Neuronal stem cell (in vitro differentiated cells): ENCODE measurements at places on chromosomes 6 and 20.

- no peak for DNase-seq
- H3K4me3 ChIP-seq: no peak overlapping the region
- peaks cover 7% of the 10 kb centered on the region for H3K4me1 ChIP-seq
- no peaks in the 10 kb centered on the region for H3K36me3 ChIP-seq
Observed at GRCh38 chr6:43814865-43815264, 44.9 kb downstream of the VEGFA start.

- DNase-seq: no peak
- H3K36me3 ChIP-seq: no peaks in the 10 kb centered on the region
- H3K27me3 ChIP-seq: no peaks in the 10 kb centered on the region
- H3K4me3 ChIP-seq: no peak overlapping the region
- H3K4me1 ChIP-seq: peaks cover 8% of the 10 kb centered on the region
Observed at GRCh38 chr20:45920462-45921336, 8.7 kb upstream of the PLTP start.

DNA sequence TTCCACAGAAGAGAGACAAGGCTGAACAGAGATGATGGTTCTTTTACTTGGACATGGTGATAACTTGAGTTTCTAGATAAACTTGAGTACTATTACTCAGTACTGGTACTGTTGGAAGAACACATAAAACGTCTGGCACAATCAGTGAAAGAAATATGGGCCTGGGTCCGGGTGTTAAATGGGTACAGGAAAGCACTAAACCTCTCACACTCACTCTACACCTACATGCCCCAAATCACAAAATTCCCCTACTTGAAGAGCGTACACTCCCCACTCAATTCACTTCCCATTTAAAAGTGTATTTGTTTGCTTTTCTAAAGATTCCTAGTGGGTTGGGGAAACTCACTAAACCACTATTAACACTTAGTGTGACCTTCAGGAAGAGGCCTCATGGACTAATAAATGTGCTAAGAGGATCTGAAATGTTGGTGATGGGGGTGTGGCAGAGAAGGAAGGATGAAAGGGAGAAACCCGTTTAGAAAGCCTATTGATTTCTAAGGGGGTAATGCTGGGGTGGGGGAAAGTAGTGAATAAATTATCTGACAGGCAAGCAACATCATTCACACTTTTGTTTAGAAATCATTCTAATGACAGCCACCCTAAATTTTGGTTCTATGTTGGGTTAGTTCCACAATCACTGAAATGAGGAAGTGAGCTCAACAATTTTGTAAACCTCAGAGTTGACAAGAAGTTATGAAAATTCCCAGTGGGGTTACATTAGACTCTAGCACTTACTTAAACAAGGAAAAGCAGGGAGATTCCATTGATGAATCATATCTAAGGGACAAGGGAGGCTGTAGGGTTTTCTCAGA lies 222.6 kb upstream of the MARCKS start:
- no peaks in the 10 kb centered on the region for H3K27me3 ChIP-seq
- H3K4me3 ChIP-seq: no peak overlapping the region
- H3K4me1 ChIP-seq: peaks cover 8% of the 10 kb centered on the region
- H3K27ac ChIP-seq: no peak overlapping the region
- DNase-seq: no peak

GRCh38 chr6:32177183-32177787 lies 920 bp upstream of the RNF5 start:
- H3K4me3 ChIP-seq: peak overlapping the region; percentile 72
- H3K4me1 ChIP-seq: peaks cover 9% of the 10 kb centered on the region
- H3K36me3 ChIP-seq: peaks cover 12% of the 10 kb centered on the region
- no peak for DNase-seq

DNA sequence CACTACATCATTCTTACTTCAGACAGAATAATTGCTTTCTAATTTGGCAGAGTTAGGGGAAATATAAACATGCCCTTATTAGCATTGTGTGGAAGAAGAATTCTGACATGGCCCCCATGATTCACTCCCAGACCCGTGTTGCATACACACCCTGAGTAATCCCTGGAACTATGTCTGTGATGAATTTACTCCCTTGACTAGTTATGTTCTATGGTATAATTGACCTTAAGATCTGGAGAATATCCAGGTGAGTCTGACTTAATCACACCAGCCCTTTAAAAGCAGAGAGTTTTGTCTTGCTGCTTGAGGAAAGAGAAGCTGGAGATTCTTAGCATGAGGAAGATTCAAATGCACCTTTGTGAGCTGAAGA lies 262.9 kb downstream of the SOX4 start:
- H3K27ac ChIP-seq: no peak overlapping the region
- no peaks in the 10 kb centered on the region for H3K27me3 ChIP-seq
- no peak for DNase-seq
- no peaks in the 10 kb centered on the region for H3K4me1 ChIP-seq

- no peaks in the 10 kb centered on the region for H3K36me3 ChIP-seq
- peaks cover 23% of the 10 kb centered on the region for H3K4me1 ChIP-seq
- H3K27ac ChIP-seq: peak overlapping the region; percentile 4
- DNase-seq: no peak
Observed at GRCh38 chr20:48789781-48790472, 37.9 kb downstream of the PREX1 start.

GRCh38 chr6:93164781-93165180 lies 254.6 kb downstream of the EPHA7 start:
- no peak overlapping the region for H3K27ac ChIP-seq
- H3K36me3 ChIP-seq: no peaks in the 10 kb centered on the region
- no peak for DNase-seq
- H3K4me1 ChIP-seq: no peaks in the 10 kb centered on the region
- H3K27me3 ChIP-seq: no peaks in the 10 kb centered on the region

DNA sequence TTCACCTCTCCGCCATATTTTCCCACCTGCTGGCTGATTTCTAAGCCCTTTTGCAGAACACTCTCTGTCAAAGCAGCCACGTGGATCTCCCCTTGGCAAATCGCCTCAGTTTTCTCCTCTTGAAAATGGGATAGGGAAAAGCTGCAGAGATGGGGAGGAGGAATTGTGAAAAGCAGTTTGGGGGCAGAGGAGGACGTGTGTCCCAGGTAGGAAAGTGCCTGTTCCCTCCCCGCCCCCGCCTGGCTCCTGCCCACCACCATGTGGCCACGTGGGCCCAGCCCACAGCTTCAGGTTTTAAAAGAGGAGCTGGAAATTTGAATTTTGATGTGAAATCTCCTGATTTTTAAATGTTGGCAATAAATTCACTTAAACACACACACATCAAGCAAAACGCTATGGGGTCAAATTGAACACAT lies 3.6 kb upstream of the CEBPB start:
- no peak overlapping the region for H3K4me3 ChIP-seq
- DNase-seq: no peak
- H3K36me3 ChIP-seq: no peaks in the 10 kb centered on the region
- H3K27me3 ChIP-seq: no peaks in the 10 kb centered on the region

DNA sequence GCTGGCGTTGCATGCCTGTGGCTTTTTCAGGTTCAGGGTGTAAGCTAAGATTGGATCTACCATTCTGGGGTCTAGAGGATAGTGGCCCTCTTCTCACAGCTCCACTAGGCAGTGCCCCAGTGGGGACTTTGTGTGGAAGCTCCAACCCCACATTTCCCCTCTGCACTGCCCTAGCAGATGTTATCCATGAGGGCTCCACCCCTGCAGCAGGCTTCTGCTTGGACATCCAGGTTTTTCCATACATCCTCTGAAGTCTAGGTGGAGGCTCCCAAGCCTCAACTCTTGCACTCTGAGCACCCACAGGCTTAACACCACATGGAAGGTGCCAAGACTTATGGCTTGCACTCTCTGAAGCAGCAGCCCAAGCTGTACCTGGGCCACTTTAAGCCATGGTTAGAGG lies 76.6 kb upstream of the PRND start:
- no peak for DNase-seq
- no peaks in the 10 kb centered on the region for H3K4me1 ChIP-seq
- no peaks in the 10 kb centered on the region for H3K27me3 ChIP-seq
- no peak overlapping the region for H3K4me3 ChIP-seq
- H3K27ac ChIP-seq: no peak overlapping the region
- H3K36me3 ChIP-seq: no peaks in the 10 kb centered on the region

- no peak for DNase-seq
- peaks cover 25% of the 10 kb centered on the region for H3K36me3 ChIP-seq
- H3K27me3 ChIP-seq: no peaks in the 10 kb centered on the region
- H3K4me3 ChIP-seq: no peak overlapping the region
Observed at GRCh38 chr20:37393863-37394542, 48.1 kb downstream of the SRC start.

- H3K27me3 ChIP-seq: no peaks in the 10 kb centered on the region
- H3K36me3 ChIP-seq: no peaks in the 10 kb centered on the region
- H3K4me1 ChIP-seq: peaks cover 2% of the 10 kb centered on the region
Observed at GRCh38 chr6:100138346-100139022, 144.5 kb upstream of the MCHR2 start.

DNA sequence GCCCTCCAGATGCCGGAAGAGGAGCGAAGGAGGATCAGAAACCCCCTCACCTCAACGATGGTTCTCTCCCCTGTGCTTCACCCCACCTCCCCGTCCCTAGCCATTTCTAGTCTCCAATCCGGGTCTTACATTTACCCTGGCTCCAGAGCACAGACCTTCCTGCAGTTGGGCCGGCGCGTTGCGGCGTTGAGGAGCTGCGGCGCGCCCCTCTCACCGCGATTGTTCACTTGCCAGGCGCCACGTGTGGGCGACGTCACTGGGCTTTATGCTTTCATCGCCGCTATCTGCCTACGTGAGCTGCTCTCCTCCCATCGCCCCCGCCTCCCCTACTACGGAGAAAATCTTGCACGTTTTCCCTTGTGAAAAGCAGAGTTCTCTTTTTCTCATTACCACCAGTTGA lies at the start of gene CRISP2:
TSS of gene CRISP2 (minus strand) at position 198 of the 400 bp plus-strand sequence. CDS start 4,347 bp downstream, outside the sequence.
- no peak within 1 kb of the TSS for H3K4me3 ChIP-seq
- no peak for DNase-seq
- no peak within 1 kb of the TSS for H3K27ac ChIP-seq
- H3K36me3 ChIP-seq: no peaks in the 10 kb centered on the region

GRCh38 chr20:53419693-53420460 lies 173.8 kb downstream of the ZNF217 start:
- no peak overlapping the region for H3K4me3 ChIP-seq
- H3K27me3 ChIP-seq: no peaks in the 10 kb centered on the region
- H3K36me3 ChIP-seq: no peaks in the 10 kb centered on the region
- DNase-seq: no peak
- H3K4me1 ChIP-seq: peaks cover 5% of the 10 kb centered on the region
- no peak overlapping the region for H3K27ac ChIP-seq

DNA sequence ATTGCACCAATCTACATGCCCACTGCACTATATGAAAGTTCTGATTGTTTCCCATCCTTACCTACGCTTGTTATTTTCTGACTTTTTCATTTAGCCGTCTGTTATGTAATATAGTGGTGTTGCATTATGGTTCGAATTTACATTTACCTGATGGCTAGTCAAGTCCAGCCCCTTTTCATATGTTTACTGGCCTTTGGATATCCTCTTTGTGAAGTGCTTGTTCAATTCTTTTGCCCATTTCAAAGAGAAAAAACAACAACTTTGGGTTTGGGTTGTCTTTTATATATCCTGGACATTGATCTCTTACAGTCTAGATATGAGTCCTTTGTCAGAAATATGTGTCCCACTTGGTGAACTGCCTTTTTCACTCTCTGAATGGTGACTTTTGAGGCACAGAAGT lies 21.1 kb downstream of the PPP1R14C start:
- H3K27ac ChIP-seq: no peak overlapping the region
- DNase-seq: no peak
- H3K4me1 ChIP-seq: no peaks in the 10 kb centered on the region
- H3K27me3 ChIP-seq: no peaks in the 10 kb centered on the region
- no peak overlapping the region for H3K4me3 ChIP-seq

DNA sequence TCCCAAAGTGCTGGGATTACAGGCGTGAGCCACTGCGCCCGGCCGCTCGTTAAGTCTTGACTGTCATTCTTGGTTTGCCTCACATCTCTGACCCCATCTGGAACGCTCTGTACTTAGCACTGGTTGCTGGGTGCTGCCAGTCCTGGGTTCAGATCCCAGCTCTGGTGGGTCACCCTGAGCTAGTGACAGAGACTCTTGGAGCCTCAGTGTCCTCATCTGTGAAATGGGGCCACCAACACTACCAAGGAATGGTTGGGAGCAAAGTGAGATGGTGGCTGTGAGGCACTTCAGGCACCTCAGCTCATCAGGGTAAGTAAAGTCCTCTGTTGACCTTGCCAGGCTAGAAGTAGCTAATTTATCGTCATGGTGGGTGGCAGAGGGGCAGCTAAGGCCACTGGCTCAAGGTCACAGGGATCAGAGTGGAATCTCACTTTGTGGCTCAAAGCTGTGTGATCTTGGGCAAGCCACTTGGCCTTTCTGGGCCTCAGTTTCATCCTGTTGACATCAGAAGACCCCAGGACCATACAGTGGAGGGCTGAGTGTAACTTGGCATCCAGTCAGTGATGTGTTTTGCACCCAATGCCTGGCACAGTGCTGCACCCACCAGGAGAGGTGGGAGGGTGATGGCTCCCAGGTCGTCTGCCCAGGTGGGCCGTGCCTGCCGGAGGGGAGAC lies 46.7 kb downstream of the UBE2V1 start:
- no peak overlapping the region for H3K4me3 ChIP-seq
- H3K36me3 ChIP-seq: no peaks in the 10 kb centered on the region
- no peak for DNase-seq
- no peaks in the 10 kb centered on the region for H3K27me3 ChIP-seq

DNA sequence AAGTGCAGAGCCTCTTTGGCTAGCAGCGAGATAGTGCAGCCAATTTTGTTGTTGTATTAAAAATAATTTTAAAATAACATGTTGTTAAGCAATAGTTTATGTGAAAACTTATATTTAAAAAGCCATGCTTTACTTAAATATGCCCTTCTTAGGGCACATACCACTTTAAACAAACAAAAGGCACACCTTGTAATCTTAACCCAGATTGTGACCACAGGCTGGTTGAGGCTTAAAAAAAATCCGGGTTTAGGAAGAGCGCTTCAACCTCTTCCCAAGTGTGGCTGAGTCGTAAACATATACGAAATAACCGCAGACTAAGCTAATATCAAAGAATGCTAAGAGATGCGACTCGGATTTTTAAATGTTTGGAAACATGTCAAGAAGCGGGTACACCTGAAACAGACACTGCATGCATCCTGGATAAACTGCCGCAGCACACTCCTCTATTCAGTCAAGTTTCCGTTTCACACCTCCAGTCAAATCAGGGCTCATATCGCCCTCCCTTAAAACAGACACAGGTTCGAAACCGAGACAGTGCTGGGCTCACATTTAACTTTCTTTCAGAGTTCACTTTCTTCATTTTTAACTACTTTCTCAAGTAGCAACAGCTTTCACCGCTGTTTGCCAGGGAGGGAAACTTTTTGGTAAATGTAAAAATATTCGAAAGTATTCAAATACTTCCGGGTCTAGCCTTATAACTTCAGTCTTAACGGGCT lies 1.5 kb downstream of the DEK start:
- DNase-seq: no peak
- H3K4me3 ChIP-seq: peak overlapping the region; percentile 92

DNA sequence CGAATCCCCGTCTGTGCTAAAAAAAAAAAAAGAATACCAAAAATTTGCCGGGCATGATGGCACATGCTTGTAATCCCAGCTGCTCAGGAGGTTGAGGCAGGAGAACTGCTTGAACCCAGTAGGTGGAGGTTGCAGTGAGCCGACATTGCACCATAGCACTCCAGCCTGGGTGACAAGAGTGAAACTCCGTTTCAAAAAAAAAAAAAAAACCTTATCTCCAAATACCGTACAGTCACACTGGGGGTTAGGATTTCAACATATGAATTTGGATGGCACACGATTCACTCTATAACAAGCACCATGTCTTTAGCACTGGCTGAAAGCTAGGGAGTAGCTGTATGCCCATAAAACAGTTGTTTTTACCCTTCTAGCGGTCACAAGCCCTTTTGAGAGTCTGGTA lies 3.8 kb downstream of the SMIM13 start:
- peaks cover 11% of the 10 kb centered on the region for H3K36me3 ChIP-seq
- H3K27me3 ChIP-seq: no peaks in the 10 kb centered on the region
- H3K4me3 ChIP-seq: no peak overlapping the region
